ENCODE measurements at places on chromosomes 12 and 14.

- no peak for DNase-seq
These were observed 19.8 kb downstream of the GXYLT1 start for GRCh38 chr12:42124764-42125387.

- no peak for DNase-seq
These were observed 89.9 kb downstream of the SLC24A4 start for GRCh38 chr14:92412912-92413311.

- DNase-seq: no peak
These were observed 173.5 kb downstream of the ALG10B start for GRCh38 chr12:38490073-38490472.

- peak; percentile 73 for DNase-seq
These were observed 228.7 kb upstream of the CRY1 start for GRCh38 chr12:107322063-107322462.

DNA sequence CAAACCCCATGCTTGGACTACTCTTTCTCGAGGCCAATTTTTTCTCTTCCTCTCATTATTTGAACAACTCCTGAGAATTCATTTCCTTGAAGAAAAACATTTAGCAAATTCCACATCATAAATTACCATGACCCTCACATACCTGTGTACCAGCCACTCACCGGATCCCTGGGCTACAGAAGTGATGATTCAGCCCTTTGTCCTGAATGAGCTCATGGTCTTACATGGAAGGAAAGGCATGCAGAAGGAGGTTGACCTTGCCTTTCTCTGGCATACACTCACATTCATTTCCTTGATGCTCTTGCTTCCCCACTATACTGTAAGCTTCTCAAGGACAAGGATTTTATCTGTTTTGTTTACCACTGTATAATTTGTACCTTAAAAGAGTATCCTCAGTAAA lies 191.5 kb downstream of the SLC5A8 start:
- no peak for DNase-seq

GRCh38 chr14:99700379-99700778 lies 16.3 kb downstream of the CYP46A1 start:
- DNase-seq: no peak

- no peak for DNase-seq
These were observed 2.1 kb downstream of the SLC7A7 start for GRCh38 chr14:22813145-22813544.

DNA sequence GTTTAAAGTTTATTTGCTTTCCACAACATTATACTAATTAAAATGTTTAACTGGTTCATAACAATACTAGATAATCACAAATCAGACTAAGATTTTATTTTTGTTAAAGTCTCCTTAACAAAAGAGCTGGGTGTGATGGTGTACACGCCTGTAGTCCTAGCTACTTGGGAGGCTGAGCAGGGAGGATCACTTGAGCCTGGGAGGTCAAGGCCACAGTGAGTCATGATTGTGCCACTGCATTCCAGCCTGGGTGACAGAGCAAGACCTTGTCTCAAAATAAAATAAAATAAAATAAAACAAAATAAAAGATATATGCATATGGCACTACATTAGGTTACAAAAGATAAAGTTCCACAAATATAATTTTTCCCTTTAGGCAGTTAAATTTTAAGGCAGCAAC lies 5.6 kb downstream of the MIS18BP1 start:
- DNase-seq: no peak

DNA sequence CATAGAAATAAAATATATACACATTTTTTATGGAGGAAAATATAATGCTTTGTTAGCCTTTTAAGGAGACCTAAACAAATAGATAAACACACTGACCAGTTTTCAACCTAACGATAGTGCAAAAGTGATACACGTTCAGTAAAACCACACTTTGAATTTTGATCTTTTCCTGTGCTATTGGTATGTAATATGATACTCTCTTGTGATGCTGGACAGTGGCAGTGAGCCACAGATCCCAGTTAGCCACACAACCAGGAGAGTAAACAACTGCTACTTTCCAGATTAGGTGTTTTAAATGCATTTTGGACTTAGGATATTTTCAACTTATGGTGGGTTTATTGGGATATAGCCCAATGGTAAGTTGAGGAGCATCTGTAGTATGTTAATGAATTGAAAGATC lies 243.1 kb downstream of the ERC1 start:
- DNase-seq: no peak

DNA sequence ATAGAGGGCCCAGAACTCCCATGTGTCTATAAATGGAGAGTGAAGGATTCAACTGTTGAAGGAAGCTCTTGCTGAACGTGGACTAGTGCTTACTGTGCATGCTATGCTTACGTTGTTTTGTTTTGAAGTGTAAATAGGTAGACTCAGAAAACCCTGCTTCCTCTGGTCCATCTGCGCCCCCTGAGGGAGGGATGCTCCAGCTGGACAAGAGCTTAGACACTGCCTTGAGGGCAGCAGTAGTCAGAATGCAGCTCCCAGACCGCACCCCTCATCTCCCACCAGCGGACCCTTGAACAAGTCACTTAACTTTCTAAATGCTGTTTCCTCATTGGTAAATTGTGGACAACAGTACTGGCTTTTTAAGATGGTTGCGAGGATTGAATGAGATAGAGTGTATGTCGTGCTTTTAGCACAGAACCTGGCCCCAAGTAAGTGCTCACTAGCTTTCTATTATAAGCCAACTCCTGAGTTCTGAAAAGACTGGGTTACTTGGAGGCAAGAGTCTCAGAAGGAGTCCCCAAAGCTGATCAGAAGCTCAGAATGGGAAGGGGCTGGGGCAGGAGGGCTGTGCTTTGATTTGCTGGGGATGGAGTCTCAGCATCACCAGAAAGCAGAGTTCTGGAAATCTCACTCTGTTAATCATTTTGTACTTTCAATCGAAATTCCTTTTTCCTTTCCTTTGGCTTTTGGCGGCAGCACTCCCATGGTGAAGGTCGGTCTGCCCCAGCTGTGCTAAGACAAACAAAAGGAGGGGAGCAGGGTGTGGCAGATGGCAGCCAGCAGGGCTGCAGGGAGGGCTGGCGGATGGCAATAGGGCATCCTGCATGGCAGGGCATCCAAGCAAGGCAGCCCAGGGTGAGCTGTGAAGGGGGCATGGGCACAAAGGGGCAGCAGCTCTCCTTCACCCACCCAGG lies 15.6 kb downstream of the AGAP2 start:
- DNase-seq: no peak

- no peak for DNase-seq
These were observed 40.8 kb downstream of the GALNT16 start for GRCh38 chr14:69300601-69301221.

DNA sequence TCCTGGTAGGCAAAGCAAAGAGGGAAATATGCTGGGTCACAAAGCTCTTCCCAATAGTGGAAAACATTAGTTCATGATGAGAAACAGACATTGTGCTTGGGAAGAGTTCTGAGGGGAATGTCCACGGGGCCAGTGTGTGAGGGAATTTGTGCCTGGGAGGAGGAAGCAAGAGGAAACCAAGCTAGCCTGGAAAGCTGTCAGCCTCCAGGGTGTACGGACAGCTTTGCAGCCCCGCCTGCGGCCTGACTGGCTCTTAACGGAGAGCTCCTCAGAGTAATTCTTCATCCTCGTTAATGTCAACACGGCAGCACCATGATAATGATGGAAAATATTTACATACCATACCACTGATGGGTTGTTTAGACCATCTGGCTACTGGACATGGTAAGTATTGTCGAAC lies 32.4 kb downstream of the PITPNM2 start:
- no peak for DNase-seq

- no peak for DNase-seq
These were observed 2.6 kb upstream of the BCL11B start for GRCh38 chr14:99274346-99275221.

DNA sequence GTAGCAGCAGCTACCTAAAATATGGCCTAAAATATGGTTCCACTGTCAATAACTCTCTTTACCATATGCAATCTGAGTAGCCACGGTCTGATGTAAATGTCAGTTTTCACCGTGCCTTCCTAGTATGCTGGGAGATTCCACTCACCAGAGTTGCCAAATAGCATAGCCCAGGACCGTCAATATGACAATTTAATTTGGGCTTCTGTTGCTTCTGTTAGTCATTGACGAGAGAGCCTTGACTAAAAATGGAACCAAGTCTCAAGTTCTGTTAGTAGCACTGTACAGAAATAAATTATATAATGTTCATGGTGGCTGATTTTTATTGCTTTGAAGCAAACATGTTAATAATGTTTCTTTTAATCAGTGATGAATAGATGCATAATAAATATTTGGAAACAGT lies 348.4 kb downstream of the BCAT1 start:
- DNase-seq: no peak

DNA sequence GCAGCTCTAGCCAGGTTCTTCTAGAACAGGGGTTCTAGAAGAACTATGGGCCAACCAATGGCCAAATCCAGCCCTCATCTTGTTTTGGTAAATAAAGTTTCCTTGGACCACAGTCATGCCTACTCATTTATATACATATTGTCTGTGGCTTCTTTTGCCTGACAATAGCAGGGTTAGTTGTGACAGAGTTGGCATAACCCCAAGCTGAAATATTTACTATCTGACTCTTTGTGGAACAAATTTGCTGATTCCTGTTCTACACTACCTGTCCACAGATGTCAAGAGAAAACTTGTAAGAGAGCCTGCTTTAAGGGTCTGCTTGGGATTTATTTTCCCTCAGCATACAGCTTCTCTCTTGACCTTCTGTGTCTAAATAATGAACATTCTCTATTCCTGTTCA lies 289.0 kb downstream of the KSR2 start:
- DNase-seq: no peak

DNA sequence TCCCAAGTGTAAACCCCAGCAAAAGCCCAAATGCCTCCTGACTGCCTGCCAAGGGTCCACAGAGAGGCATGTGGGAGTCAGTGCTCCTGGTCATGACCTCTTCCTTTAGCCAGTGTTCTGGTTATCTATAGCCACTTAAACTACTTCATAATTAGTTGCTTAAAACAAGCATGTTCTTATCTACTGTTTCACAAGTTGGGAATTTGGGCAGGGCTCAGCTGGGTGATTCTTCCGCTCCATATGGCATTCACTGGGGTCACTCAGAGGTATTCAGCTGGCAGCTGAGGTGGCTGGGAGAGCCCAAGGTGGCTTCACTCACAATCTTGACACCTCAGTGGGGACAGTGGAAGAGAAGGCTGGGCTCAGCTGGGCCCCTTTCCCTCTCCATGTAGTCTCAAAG lies 184.0 kb upstream of the RGS6 start:
- no peak for DNase-seq

DNA sequence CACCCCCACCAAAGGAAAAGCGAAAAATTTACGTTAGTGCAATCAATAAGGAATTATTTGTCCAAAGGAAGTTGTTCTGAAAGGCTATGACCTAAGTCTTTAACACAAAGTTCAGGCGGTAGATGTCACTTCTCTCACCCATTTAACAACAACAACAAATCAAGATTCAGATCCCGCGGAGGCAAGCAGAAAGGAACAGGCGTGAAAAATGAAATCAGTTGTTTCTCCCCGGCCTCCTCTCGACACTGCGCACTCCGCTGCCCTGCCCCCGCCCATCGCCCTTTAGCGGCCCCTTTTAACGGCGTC lies 1.4 kb downstream of the DENND5B start:
- DNase-seq: no peak

GRCh38 chr14:90276646-90277367 lies 20.5 kb downstream of the PSMC1 start:
- no peak for DNase-seq

GRCh38 chr12:104508752-104509446 lies 52.2 kb downstream of the CHST11 start:
- DNase-seq: no peak

GRCh38 chr12:59500335-59500734 lies 95.5 kb upstream of the SLC16A7 start:
- no peak for DNase-seq

DNA sequence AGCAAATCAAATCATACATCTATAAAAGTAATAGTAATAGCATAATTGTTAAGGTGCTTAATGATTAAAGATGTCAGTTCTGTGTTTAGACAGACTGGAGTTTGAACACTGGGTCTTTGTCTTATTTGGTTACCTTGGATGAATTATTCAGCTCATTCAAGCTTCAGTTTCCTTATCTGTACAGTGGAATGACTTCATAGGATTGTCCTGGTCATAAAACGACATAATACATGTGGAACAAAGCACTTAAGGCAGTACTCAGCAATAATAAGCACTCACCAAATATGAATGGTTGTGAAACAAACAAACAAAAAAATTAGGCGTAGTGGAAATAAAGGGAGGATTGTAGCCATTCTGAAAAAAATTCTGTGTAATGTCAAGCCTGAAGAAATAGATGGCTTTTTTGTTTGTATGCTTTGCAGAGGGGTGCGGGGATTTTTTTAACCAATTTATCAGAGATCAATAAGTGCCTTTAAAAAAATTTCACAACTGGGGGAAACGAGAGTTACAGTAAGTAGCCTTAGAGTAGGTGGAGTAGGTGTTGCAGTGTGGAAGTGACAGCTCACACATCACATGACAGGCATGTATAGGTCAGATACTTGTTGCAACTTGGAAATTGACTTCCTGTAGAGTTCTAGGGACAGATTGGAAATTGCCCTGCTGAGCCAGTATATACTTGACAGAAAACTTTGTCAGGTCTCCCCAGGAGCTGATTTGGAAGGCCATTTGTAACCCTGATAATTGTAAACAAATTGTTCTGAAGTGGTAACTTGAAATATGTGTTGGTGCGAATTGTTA lies 157.7 kb downstream of the SLC15A5 start:
- no peak for DNase-seq

DNA sequence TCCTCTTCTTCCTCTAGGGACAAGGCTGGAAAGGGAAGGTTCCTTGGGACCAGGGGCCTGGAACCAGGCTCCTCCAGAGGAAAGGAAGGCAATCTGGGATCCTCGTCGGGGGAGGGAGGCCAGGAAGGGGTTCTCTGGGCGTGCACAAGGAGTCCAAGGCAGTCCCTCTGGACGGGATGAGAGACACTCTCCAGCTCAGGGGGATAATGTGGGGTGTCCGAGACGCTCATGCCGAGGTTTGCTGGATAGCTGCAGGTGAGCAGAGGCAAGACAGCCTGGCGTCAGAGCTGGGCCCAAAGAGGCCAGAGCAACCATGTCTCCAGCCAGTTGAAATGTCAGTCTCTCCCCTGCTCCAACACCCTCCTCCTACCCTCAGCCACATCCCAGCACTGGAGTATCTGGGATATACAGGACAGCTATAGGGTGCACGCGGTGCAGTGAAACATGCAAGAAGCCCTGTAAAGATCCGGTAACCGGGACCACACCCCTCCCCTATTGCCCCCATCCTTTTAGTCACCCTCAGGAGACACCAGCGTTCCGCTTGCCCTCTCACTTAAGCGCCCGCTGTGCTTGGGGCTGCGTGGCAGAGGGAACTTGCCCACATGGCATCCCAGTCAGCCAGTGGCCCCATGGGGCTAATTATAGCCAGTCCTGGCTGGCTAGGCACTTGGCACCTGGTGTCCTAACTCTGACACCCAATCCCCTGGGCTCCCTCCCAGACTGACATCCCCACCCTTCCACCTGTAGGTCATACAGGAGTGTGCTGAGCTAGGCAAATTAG lies at the start of gene KLHL33:
KLHL33 (minus strand) TSS at position 585 of the 781 bp plus-strand sequence; CDS start at position 230, 355 bp downstream.
- DNase-seq: no peak

DNA sequence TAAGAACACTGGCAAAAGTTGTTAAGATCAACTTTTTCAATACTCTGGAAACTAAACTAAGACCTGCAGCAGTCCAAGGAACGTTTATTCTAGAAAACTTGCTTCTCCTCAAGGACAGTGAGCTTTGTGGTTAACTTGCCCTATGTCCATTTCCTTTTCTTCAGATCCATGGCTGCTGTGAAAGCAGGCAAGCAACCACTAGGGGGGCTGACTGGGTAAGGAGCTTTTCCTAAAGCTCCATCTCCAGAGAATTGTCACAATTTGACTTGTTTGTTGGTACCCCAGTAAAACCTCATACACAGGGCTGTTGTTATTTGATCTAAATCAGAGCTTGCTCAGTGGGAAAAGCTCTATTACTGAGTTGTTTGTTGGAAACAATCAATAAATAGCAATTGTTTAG lies 10.1 kb upstream of the RPL10L start:
- DNase-seq: no peak

- DNase-seq: no peak
These were observed 60.5 kb downstream of the CRADD start for GRCh38 chr12:93737457-93738198.
